ENCODE measurements at places on chromosomes 1 and 21. TPM values are rescaled to one million over a fixed set of nuclear protein-coding genes. Genes with fewer than 3 reads are reported as not detected.
A peak's percentile ranks its signal among the peaks of the same experiment; 100 is the strongest.

Gene MTARC2
- not detected for total RNA-seq

Gene GPA33
- 0.16 TPM for total RNA-seq

Gene ZNHIT6
- 16.7 TPM for total RNA-seq

Gene STMN1
- total RNA-seq: 740 TPM

Gene FAM3B
- not detected for total RNA-seq

Gene GUCA2A
- not detected for total RNA-seq

Gene C1orf141
- total RNA-seq: not detected

Gene TNN
- total RNA-seq: not detected

DNA sequence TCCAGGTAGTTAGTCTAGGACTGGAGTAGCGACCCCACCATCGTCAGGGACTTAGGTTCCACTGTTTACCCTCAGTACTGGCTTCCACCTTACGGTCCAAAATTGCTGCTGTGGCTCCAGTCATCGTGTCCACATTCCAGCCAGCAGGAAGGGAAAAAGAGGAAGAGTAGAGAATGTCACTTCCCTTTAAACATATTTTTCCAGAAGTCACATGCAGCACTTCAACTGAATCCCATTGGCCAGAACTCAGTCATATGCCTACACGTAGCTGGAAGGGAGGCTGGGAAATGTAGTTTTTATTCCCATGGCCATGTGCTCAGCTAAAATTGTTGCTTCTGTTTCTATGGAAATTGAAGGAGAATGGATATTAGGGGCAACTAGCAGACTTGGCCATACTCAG is 84.1 kb upstream of the SELENON start:
- peaks cover 6% of the 10 kb centered on the region for H3K36me3 ChIP-seq
- H3K27ac ChIP-seq: no peak overlapping the region
- H3K27me3 ChIP-seq: peaks cover 8% of the 10 kb centered on the region
- DNase-seq: no peak
- H3K4me3 ChIP-seq: no peak overlapping the region

DNA sequence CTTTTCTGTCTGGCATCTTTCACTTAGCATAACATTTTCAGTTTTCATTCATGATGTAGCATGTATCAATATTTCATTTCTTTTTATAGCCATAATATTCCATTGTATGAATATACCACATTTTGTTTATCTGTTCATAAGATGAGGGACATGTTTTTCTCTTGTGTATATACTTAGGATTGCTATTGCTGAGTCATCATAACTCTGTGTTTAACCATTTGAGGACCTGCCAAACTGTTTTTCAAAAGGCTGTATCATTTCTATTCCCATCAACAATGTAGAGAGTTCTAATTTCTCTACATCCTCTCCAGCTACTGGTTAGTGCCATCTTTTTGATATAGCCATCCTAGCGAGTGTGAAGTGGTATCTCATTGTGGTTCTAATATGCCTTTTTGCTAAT is 26.2 kb downstream of the MPZL1 start:
- H3K4me3 ChIP-seq: no peak overlapping the region
- H3K27ac ChIP-seq: no peak overlapping the region
- H3K4me1 ChIP-seq: peaks cover 11% of the 10 kb centered on the region
- no peaks in the 10 kb centered on the region for H3K36me3 ChIP-seq

- H3K4me1 ChIP-seq: no peaks in the 10 kb centered on the region
- no peak overlapping the region for H3K27ac ChIP-seq
- H3K4me3 ChIP-seq: no peak overlapping the region
- H3K36me3 ChIP-seq: peaks cover 38% of the 10 kb centered on the region
- no peaks in the 10 kb centered on the region for H3K27me3 ChIP-seq
- DNase-seq: no peak
These were observed 590 bp downstream of the TMOD4 start for GRCh38 chr1:151175041-151175741.

- no peaks in the 10 kb centered on the region for H3K4me1 ChIP-seq
- no peak overlapping the region for H3K4me3 ChIP-seq
- DNase-seq: no peak
- H3K36me3 ChIP-seq: no peaks in the 10 kb centered on the region
- H3K27ac ChIP-seq: no peak overlapping the region
- no peaks in the 10 kb centered on the region for H3K27me3 ChIP-seq
These were observed 8.4 kb downstream of the ERO1B start for GRCh38 chr1:236273358-236273757.

DNA sequence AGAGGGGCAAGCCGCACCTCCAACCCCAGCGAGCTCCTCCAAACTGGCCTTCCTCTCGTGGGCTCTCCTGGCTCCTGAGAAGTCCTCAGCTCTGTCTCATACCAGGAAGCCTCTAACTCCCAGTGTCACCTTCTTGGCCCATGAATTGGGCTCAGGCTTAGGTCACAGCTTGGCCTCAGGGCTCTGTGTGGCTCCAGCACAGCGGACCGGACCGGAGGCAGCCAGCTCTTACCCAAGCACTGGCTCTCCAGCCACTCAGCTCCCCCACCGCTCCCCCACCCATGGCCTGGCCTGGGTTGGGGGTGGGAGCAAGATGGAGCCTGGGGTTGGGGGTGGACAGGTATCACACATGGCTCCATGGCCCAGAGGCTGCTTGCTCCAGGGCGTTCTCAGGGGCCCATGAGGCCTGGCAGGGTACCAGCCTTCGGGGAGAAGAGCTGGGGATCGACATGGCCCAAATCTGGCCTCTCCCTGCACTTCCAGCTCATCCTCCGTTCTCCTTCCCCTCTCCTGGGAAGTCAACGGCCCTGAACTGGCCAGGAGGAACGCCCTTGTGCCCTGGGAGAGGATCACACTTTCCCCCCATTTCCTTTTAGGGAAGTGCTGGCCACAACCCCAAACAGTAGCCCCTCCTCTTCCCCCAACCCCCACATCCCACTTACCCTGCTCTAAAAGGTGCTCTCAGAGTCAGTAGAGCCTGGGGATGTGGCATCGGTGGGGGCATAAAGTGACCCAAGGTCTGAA is 97.5 kb downstream of the CASZ1 start:
- H3K27ac ChIP-seq: no peak overlapping the region
- H3K27me3 ChIP-seq: peaks cover 11% of the 10 kb centered on the region
- H3K4me3 ChIP-seq: no peak overlapping the region
- no peak for DNase-seq

GRCh38 chr1:77509051-77509492 is 173.4 kb downstream of the ZZZ3 start:
- peaks cover 3% of the 10 kb centered on the region for H3K4me1 ChIP-seq
- H3K36me3 ChIP-seq: no peaks in the 10 kb centered on the region
- no peaks in the 10 kb centered on the region for H3K27me3 ChIP-seq

GRCh38 chr1:35835398-35835797 is 27.6 kb downstream of the AGO4 start:
- no peaks in the 10 kb centered on the region for H3K27me3 ChIP-seq
- no peak overlapping the region for H3K4me3 ChIP-seq
- peaks cover 22% of the 10 kb centered on the region for H3K36me3 ChIP-seq
- H3K27ac ChIP-seq: no peak overlapping the region
- DNase-seq: no peak

DNA sequence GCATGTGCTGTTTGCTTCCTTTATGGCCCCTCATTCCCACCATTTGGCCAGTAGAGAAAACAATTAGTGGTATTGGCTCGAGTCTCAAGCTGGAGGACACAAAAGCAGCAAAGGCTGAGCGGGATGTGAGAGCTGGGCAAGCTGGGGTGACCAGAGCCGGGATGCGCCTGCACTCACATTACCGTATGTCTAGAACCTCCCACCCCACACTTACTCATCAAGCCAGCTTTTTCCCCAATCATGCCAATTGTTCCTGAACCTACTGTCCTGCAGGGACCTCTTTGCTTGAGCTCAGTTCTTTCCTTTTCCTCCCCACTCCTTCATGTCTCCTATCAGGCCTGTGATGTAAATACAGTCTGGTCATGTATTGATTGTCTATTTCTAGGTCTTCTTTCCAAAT is 45.9 kb downstream of the KIRREL1 start:
- no peaks in the 10 kb centered on the region for H3K27me3 ChIP-seq
- no peak for DNase-seq
- no peak overlapping the region for H3K27ac ChIP-seq
- H3K4me3 ChIP-seq: no peak overlapping the region
- no peaks in the 10 kb centered on the region for H3K36me3 ChIP-seq
- no peaks in the 10 kb centered on the region for H3K4me1 ChIP-seq

- H3K27ac ChIP-seq: no peak overlapping the region
- H3K4me1 ChIP-seq: no peaks in the 10 kb centered on the region
- peaks cover 25% of the 10 kb centered on the region for H3K27me3 ChIP-seq
- no peak overlapping the region for H3K4me3 ChIP-seq
These were observed 105.7 kb downstream of the SYF2 start for GRCh38 chr1:25126562-25126961.

DNA sequence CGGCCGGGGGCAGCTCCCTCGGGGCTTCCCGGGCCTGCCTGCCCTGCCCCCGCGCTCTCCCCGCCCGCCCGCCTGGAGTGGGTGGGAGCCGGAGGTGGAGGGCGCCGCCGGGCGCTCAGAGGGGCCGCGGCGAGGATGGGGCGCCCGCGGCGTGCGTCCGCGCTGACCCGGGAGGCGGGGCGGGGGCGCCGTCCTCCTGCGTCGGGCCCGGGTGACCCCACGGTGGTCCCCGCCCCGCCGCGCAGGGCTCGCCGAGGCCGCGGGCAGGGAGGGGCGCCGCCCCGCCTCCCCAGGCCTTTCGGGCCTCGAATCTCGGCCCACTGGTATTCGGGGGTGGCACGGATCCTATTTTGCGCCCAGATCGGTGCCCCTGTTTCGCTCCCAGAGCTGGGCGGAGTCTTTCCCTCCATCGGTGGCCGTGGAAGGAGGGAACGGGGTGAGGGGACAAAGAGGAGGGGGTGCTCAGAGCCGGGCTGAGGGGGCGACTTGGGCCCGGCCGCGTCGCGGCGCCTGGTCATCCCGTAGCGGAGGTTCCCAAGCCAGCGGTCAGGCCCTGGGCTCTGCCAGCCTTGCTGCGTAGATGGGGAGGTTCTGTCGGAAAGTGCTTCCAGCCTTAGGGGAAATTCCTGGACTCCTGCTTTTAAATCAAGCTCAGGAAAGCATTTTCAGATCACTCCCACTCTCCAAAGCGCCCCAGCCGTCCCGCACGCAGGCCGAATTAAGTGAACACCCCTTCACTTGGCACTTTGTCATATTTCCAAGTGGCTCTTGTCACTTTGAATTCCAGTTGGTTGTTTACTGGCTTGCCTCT is 545 bp downstream of the PATJ start:
- peaks cover 3% of the 10 kb centered on the region for H3K36me3 ChIP-seq
- peaks cover 22% of the 10 kb centered on the region for H3K4me1 ChIP-seq
- no peak overlapping the region for H3K27ac ChIP-seq
- no peaks in the 10 kb centered on the region for H3K27me3 ChIP-seq

DNA sequence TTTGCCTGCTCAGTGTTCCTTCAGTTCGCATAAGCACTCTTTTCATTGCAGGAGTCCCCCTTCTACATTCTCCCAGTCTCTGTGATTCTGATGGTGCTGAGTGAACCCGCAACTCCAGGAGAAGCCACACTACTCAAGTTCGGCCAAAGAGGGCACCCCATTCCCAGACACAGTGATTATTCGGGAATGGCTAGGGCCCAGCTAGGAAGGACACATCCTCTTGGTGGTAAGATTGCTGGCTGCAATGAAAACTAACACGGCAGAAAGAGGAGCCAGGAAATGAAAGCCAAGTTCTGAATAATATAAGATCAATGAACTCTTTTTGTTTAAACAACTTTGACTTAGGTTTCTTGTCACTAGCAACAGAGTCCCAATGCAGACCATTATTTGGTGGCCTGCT is 14.9 kb downstream of the CREG1 start:
- no peak overlapping the region for H3K27ac ChIP-seq
- H3K4me1 ChIP-seq: peaks cover 38% of the 10 kb centered on the region
- H3K27me3 ChIP-seq: peaks cover 2% of the 10 kb centered on the region
- no peak overlapping the region for H3K4me3 ChIP-seq
- DNase-seq: no peak

- H3K36me3 ChIP-seq: no peaks in the 10 kb centered on the region
- no peak for DNase-seq
- H3K4me1 ChIP-seq: peaks cover 1% of the 10 kb centered on the region
- H3K27ac ChIP-seq: no peak overlapping the region
These were observed 72.7 kb downstream of the HUNK start for GRCh38 chr21:31945546-31945945.

- H3K4me3 ChIP-seq: no peak overlapping the region
- no peak overlapping the region for H3K27ac ChIP-seq
- DNase-seq: peak; percentile 32
- peaks cover 10% of the 10 kb centered on the region for H3K27me3 ChIP-seq
- no peaks in the 10 kb centered on the region for H3K4me1 ChIP-seq
These were observed 150.6 kb upstream of the ZC3H12A start for GRCh38 chr1:37323486-37324377.

DNA sequence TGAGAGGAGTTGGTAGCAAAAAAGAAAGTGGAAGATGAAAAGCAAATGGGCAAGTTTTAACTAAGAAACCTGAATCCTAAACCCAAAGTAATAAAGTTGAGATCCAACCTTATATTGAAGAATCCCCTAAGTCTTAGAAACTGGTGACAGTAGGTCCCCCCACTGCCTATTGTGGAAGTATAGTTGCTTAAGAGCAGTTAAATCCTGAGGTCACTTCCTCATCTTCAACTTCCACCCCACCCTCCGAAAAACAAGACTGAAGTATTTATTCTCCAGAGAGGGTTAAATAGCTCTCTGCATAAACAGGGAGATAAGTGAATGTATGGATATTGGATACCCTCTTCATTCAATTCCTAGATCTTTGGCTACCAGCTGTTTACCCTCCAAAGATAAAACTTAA is 3.3 kb upstream of the DSTYK start:
- peaks cover 4% of the 10 kb centered on the region for H3K27me3 ChIP-seq
- peak overlapping the region; percentile 60 for H3K27ac ChIP-seq
- peaks cover 4% of the 10 kb centered on the region for H3K36me3 ChIP-seq

GRCh38 chr1:34360574-34360973 is 183.9 kb downstream of the C1orf94 start:
- H3K4me3 ChIP-seq: no peak overlapping the region
- DNase-seq: no peak
- H3K36me3 ChIP-seq: no peaks in the 10 kb centered on the region
- no peaks in the 10 kb centered on the region for H3K4me1 ChIP-seq

DNA sequence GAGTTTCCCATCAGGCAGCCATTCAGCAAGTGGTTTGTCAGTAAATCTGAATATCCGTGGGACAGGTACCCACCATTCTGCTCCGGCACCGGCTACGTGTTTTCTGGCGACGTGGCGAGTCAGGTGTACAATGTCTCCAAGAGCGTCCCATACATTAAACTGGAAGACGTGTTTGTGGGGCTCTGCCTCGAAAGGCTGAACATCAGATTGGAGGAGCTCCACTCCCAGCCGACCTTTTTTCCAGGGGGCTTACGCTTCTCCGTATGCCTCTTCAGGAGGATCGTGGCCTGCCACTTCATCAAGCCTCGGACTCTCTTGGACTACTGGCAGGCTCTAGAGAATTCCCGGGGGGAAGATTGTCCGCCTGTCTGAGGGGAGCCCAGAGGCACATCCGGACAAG is 48.4 kb downstream of the B3GALT5 start:
- DNase-seq: no peak
- H3K4me3 ChIP-seq: no peak overlapping the region
- H3K4me1 ChIP-seq: no peaks in the 10 kb centered on the region

GRCh38 chr1:24643363-24644099 is 429 bp downstream of the SRRM1 start:
- DNase-seq: peak; percentile 44
- peak overlapping the region; percentile 97 for H3K27ac ChIP-seq

Measured in activated CD8-positive, alpha-beta T cell treated with anti-CD3 and anti-CD28 coated beads, Interleukin-2, amount 10 ng/mL, durations not matched to agents 7 days and 5 days (primary cell).